Activated T-cell treated with anti-CD3 and anti-CD28 coated beads, Interleukin-2, amount 50 U/mL, for 72 hours (primary cell): ENCODE measurements at places on chromosomes 2 and 18. TPM values are rescaled to one million over a fixed set of nuclear protein-coding genes. Genes with fewer than 3 reads are reported as not detected.
A peak's percentile ranks its signal among the peaks of the same experiment; 100 is the strongest.

DNA sequence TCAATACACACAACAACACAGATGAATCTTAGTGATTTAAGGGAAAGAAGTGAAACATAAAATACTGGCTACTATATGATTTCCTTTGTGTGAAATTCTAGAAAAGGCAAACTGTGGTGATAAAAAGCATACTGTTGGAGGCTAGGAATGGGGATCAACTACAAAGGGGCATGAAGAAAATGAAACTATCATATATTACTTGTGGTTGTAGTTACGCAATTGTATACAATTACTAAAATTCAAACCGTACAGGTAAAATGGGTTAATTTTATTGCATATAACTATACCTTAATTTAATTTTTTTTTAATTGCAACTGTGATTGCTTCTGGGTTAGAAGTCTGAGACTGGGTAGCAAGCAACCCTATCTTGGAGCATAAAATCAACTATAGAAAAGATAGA, 41.7 kb upstream of the ABI2 start:
- H3K4me3 ChIP-seq: no peak overlapping the region
- H3K4me1 ChIP-seq: no peaks in the 10 kb centered on the region
- no peak for DNase-seq

DNA sequence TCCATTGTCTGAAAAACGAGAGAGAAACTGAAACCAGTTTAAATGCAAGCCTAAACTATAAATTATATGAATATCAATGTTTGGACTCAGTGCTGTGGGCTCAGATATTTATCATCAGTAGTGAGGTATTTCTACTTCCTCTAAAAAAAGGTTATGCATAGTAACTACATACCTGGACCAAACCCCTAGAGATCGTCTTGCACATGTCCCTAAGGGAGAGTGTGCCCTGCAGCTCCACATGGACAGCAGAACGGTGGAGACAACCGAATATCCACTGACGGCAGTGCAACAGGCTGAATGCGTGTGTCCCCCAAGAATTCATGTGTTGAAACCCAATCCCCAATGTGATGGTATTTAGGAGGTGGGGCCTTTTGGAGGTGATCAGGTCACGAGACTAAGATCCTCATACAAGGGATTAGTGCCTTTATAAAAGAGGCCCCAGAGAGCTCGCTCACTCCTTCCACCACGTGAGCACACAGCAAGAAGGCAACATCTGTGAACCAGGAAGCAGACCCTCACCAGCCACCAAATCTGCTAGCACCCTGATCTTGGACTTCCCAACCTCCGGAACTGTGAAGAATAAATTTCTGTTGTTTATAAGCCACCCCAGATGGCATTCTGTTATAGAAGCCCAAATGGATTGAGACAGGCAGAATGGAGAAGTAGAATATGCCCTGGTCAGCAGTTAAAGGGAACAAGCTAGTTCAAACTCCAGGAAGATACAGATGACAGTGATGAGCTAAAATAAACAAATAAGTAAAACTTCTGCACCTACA, 208.4 kb downstream of the ANAPC1 start:
- no peak for DNase-seq
- no peak overlapping the region for H3K27ac ChIP-seq
- H3K27me3 ChIP-seq: peaks cover 48% of the 10 kb centered on the region
- H3K36me3 ChIP-seq: no peaks in the 10 kb centered on the region
- H3K4me1 ChIP-seq: peaks cover 22% of the 10 kb centered on the region

DNA sequence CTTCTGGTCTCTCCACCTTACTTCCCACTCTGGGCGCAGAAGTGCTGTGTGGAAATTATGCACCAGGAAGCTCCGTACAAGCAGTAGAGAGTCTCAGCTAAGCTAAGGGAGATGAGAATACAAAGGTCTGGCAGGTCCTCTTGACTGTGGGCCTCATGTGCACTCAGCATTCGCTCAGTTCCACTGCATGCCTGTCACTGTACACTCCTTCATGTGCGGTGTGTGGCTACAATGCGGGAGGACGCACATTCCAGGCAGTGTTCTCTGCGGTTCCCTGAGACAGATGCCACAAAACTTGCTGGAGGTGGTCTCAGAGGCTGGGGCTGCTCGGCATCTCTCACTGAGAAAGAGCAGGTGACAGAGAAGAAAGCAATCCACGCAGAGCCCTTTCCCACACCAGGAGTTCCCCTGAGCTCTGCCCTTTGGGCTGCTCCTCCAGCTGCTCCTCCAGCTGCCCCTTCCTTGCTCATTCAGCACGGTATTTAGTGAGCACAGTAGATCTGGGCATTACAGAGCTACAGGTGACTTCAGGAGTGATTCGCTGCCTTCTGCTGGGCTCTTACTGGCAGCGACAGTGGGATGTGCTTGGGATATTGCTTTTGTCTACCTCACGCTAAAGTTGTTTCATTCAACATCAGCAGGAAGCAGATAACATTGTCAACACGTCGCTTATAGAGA, 176.6 kb downstream of the SH3RF3 start:
- H3K36me3 ChIP-seq: no peaks in the 10 kb centered on the region
- H3K27me3 ChIP-seq: no peaks in the 10 kb centered on the region
- no peak for DNase-seq

Gene APCDD1
- not detected for total RNA-seq

Gene COPS9
- total RNA-seq: 81.5 TPM

Gene YIPF4
- 48.7 TPM for total RNA-seq

Gene TMEFF2
- total RNA-seq: not detected

DNA sequence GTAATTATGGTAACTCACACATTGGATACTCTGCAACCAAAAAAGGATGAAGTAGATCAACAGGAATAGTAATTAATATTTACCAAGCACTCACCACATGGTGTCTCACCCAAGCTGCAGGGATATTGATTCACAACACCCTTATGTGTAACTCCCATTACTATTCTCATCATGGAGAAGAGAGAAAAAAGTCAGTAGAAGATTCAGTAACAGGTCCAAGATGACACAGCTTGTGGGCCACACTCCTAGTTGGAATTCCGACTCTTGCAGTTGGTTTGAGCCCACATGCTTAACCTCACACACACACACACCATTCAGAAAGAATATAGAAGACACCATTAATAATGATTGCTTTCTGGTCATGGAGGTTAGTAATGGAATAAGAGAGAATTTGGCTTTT, 1.7 kb upstream of the MLPH start:
- no peaks in the 10 kb centered on the region for H3K36me3 ChIP-seq
- no peak overlapping the region for H3K27ac ChIP-seq
- no peaks in the 10 kb centered on the region for H3K4me1 ChIP-seq
- no peak overlapping the region for H3K4me3 ChIP-seq
- H3K27me3 ChIP-seq: peaks cover 67% of the 10 kb centered on the region
- DNase-seq: no peak

Gene RIT2
- not detected for total RNA-seq

Gene FOXD4L1
- not detected for total RNA-seq

DNA sequence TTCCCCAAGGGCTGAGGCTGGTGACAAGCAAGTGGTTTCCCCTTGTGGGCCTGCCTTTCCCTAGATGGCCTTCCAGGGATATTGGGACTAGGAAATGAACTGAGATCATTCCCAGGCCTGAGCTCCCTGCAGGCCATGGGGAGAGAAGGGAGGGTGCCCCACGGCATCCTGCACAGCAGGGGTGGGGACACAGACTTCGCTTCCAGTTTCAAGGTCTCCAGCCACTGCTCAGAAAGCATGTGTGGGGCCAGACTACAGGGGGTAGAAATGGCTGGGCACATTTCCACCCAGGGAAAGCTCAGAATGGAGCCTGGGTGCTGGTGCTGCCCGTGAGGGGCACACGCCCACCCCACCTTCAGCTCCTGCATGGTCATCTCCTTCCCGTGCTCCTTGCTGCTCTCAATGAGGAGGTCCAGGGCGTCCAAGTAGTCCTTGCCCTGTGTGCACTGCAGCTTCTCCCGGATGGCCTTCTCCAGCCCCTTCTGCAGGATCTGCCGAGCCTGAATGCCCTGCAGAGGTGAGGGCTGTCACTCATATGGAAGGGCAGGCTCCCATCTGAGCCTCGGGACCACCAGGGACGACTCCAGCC, 13.2 kb downstream of the CYP26B1 start:
- no peaks in the 10 kb centered on the region for H3K36me3 ChIP-seq
- H3K4me3 ChIP-seq: no peak overlapping the region
- DNase-seq: no peak
- H3K27ac ChIP-seq: no peak overlapping the region
- H3K4me1 ChIP-seq: peaks cover 5% of the 10 kb centered on the region

Gene TTC27
- 24.2 TPM for total RNA-seq

- DNase-seq: no peak
- H3K4me3 ChIP-seq: no peak overlapping the region
Observed at GRCh38 chr2:121052521-121052920, 232.5 kb downstream of the TFCP2L1 start.

Gene PROC
- 0.42 TPM for total RNA-seq

Gene ABCG8
- not detected for total RNA-seq

GRCh38 chr2:5530011-5530696, 162.0 kb upstream of the SOX11 start:
- no peaks in the 10 kb centered on the region for H3K36me3 ChIP-seq
- no peak overlapping the region for H3K27ac ChIP-seq
- no peak for DNase-seq
- no peak overlapping the region for H3K4me3 ChIP-seq
- H3K4me1 ChIP-seq: no peaks in the 10 kb centered on the region

DNA sequence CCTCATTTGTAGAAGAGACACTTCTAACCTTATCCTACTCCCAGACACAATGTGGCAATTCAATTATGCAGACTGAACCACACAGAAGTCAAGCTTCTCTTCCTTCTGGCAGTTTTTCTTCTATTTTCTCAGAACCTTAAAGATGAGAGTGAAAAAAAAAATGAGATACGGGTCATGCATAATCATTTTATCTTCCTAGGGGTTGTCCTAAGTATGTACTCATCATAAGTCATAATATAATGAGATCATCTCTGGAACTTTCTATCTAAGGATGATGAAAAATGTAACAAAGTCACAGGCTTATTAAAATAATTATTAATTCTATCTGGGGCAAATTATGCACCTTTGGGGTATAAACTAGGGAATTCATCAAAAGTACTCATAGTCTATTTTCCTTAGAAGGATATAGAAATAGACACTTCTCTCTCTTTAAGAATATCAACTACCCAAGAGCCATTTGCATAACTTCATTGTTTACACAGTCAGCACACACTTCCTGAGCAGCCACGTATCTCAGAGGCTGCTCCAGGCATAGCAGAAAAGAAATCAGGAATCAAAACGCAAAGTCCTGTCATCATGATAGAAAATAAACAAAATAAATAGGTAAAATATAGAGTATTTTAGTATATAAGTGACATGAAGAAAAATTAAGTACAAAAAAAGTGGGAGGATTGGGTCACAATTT, 345.9 kb upstream of the SPHKAP start:
- H3K4me3 ChIP-seq: no peak overlapping the region
- no peaks in the 10 kb centered on the region for H3K4me1 ChIP-seq
- H3K36me3 ChIP-seq: no peaks in the 10 kb centered on the region
- DNase-seq: no peak
- no peak overlapping the region for H3K27ac ChIP-seq
- H3K27me3 ChIP-seq: no peaks in the 10 kb centered on the region

DNA sequence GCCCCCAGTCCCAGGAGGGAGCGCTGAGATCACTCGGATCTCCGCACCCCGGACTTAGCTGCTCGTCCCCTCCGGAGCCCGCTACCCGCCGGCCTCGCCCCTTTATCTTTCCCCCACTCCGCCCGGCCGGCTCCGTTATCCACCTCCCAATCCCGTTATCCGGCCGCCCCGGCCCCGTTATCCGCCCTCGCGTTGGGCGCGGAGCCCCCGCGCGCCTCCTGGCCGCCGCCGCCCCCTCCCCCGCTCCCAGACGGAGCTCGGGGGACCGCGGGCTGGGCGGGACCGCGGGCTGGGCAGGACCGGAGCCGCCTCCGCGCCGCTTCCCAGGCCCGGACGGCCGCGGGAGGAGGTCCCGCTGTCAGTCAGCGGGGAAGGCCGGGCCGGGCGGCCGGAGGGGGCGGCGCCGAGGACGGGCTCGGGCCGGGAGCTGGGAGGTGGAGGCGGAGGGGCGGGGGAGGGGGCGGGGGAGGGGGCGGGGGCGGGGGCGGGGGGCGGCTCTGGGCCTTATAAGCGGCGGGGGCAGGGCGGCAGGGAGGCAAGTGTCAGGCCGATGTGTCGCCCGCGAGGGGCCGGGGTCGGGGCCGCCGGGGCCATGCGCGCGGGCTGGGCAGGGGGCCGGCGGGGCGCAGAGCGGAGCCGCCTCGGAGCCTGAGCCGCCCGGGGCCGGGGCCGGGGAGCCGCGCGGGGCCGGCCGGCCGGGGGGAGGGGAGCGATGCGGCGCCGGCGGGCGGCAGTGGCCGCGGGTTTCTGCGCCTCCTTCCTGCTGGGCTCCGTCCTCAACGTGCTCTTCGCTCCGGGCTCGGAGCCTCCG, at the start of gene PKDCC:
Gene PKDCC (plus strand): TSS at position 534 of the 811 bp plus-strand sequence. CDS start 179 bp downstream, at position 713.
- peak within 1 kb of the TSS; percentile 56 for H3K4me3 ChIP-seq
- no peaks in the 10 kb centered on the region for H3K36me3 ChIP-seq
- peak; percentile 23 for DNase-seq
- no peak within 1 kb of the TSS for H3K27ac ChIP-seq
- peaks cover 4% of the 10 kb centered on the region for H3K4me1 ChIP-seq

Gene LONRF2
- 0.10 TPM for total RNA-seq

- no peak overlapping the region for H3K4me3 ChIP-seq
- H3K27me3 ChIP-seq: no peaks in the 10 kb centered on the region
- no peaks in the 10 kb centered on the region for H3K36me3 ChIP-seq
- no peak overlapping the region for H3K27ac ChIP-seq
- no peak for DNase-seq
Observed at GRCh38 chr2:71704688-71705087, 251.3 kb downstream of the DYSF start.

DNA sequence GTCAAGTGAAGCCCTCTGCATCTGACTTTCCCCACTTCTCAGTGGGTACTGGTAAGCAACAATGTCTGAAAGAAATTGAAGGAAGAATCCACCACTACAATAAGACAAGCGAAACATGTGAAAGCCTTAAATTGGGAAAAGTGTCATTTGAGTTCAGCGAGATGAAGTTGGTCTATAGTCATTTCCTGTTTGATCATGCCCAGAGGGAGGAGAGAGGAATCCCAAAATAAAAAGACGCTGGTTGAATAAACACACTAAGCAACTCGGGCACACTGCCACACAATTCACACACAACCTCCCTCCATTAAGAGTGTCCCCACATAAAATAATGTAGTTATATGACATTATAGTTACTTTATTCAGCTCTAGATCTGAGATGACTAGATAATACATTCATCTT, 166.1 kb downstream of the CBLN2 start:
- H3K4me1 ChIP-seq: no peaks in the 10 kb centered on the region
- H3K4me3 ChIP-seq: no peak overlapping the region
- no peaks in the 10 kb centered on the region for H3K27me3 ChIP-seq

DNA sequence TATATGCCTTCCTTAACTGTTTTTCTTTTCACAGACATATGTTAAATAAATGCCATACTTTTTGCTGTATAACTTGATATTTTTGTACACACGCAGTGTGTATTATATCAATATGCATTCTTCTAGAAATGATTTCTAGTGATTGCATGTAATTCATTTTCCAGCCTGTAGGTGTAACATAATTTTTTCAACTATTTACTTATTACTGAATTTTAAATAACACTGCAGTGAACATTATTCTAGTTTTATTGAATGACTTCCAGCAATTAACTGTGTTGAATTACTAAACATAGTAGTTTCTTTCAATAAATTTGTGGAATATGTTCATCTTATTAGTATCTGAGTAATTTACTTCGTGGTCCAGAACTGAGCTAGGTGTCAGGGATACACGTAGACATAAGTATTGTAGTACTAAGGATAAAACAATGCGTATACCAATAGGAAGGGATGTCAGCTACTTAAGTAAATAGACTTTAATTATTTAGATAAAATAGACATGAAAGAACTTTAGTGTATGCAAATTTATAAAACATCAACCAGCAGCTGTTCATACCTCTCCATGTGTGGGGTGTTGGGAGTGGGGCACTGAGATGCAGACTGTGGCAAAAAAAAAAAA, 28.0 kb downstream of the TANC1 start:
- no peak for DNase-seq
- no peaks in the 10 kb centered on the region for H3K36me3 ChIP-seq
- H3K27ac ChIP-seq: no peak overlapping the region
- peaks cover 6% of the 10 kb centered on the region for H3K27me3 ChIP-seq
- no peak overlapping the region for H3K4me3 ChIP-seq
